Renal cortex interstitium (tissue), 15 donors: ENCODE measurements at places on chromosomes 4 and X.

DNA sequence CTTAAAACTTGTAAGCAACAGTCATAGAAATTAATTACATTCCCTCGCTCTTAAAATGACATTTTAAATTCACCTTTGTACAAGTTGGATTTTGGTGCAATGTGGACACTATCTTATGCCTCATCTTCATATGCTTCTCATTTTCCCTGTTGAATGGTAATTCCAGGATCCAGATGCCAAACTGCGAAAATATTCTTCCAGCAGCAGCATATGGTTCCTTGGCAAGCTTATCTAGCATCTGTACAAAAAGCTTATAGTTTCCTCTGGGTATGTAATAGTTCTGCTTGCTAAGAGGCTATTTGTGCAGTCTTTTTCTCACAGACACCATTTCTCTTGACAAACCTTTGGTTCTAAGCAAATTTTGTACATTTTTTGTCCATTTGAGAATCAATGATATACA is 2079.7 kb upstream of the AGA start:
- DNase-seq: no peak

- DNase-seq: no peak
These were observed 263.8 kb downstream of the NKX6-1 start for GRCh38 chr4:84235126-84235944.

DNA sequence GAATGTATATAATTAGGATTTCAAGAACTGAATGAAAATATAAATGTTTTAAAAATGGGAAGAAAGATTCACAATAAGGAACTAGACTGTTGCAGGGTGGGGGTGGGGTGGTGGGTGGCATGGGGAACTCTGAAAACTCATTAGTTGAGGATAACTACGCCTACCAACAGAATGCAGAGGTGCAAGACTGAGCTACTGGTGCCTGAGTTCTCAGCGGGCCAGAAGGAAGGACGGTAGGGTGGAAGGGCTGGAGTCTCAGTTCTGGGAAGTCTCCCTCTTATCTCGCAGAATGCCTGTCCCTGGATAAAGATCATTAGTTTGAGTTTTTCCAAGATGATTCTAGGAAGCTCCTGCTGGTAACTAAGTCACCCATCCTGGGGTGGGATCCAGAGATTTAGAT is 1.3 kb upstream of the SOD3 start:
- no peak for DNase-seq

- DNase-seq: no peak
These were observed 22.5 kb downstream of the LETM1 start for GRCh38 chr4:1833307-1834046.

GRCh38 chr4:185793116-185793485 is 18.9 kb downstream of the SORBS2 start:
- no peak for DNase-seq
